ENCODE measurements at places on chromosomes 2 and 18.

DNA sequence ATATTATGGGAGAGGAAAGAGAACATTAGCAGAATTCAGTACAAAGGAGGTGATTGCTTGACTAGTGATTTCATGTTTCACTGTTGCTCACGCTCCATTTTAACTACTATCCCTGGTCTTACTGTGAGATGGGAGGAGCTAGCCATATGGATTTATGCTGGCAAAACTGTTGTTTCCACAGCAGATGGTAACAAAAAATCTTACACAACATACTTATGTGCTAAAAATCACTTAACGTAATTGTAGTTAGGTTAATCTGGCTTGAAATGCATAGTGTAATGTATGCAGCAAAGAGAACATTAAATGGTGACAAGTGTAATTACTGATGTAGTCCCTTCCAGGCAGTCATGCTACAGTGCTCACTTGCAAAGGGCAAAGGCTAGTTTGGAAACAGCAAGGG, 155.6 kb upstream of the LYPD1 start:
- no peak for DNase-seq

GRCh38 chr2:152086231-152086630, 12.6 kb downstream of the CACNB4 start:
- no peak for DNase-seq

- no peak for DNase-seq
Measured at GRCh38 chr18:8811115-8811514, 105.8 kb downstream of the MTCL1 start.

DNA sequence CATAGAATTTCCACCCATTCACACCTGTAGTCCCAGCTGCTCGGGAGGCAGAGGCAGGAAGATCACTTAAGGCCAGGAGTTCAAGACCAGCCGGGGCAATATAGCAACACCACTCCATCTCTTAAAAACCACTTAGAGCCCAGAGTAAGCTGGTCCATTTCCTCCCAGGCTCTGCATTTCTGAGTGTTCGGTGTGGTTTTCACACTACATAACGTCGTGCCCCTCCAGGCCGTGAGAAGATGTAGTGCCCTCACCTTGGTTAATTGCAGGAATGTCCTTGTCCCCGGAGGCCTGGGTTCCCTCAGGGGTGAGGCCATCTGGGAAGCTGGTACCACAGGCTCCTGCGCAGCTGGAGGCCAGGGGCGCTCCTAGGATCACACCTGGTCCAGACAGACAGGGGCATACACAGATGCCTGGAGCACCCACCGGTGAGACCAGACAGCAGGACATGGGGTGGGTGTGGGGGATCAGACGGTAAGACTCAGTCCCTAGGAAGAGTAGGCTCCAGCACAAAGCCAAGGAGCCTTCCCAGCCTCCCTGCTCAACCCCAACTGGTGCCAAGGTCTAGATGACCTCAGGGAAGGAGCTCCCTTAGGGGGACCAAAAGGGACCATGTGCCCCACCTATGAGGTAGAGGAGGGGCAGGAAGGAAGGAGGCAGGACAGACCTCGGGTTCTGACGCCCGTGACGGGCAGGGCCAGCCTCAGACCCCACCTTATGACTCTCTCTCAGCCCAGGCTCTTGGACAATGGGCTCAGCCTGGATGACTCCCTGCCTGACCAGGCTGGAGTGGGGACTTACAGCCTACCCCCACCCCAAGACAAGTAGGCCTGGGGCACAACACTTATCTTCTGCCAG, 752 bp downstream of the ASTL start:
- no peak for DNase-seq

DNA sequence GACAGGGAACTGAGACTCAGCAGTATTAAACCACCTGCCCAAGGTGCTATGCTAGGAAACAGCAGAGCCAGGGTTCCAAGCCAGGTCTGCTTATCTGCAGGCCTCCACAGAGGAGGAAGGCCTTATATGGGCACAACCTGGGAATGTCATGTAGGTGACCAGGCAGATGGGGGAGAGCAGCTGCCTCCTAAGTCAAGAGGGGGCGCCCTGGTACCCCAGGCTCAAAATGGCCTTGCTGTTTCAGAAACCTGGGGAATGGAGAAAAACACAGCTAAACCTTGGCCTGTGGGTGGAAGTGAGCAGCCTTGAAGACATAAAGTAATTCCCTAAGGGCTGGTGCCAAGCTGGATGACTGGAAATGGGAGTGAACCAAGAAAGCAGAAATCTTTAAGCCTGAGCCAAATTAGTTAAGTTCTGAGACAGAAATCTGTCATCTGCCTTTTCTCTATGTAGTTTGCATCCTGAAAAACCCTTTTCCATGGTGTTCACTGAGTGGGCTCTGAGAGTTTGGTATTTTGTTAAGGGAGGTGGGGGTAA, 79.1 kb downstream of the MAPK4 start:
- DNase-seq = no peak

- no peak for DNase-seq
Measured at GRCh38 chr2:184920451-184920965, 322.2 kb downstream of the ZNF804A start.

GRCh38 chr18:32919799-32920198, 147.0 kb upstream of the KLHL14 start:
- DNase-seq = peak; percentile 75

GRCh38 chr2:98822301-98823164, 91.6 kb upstream of the MGAT4A start:
- peak; percentile 65 for DNase-seq

- DNase-seq = no peak
Measured at GRCh38 chr2:211649331-211649730, 889.3 kb downstream of the ERBB4 start.

- no peak for DNase-seq
Measured at GRCh38 chr2:96218508-96219131, 10.0 kb upstream of the STARD7 start.

- DNase-seq = no peak
Measured at GRCh38 chr2:216002101-216002678, 11.2 kb downstream of the MREG start.

DNA sequence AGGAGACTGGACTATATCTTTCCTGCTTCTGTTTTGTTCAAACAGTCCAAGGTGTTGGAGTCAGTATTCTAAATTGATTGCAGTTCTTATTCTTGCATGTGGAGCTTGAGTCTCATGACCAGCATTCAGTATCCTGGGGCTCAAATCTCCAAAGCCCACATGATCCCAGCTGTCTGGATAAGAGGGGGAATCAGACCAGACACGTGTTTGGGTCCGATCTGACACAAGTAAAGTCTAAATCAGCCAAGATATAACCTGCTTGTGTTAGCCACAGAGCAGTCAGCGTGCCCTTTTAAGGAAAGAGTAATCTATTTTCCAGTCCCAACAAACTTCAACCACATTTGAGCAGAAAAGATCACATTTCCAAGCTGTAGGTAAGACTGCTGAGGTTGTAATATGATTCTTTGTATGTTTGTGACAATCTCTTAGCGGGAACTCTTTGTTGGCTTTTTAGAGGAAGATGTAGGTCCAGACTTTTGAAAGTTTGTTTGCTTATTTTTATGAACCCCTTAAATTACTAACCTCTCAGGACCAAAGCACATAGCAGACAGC, 334.6 kb downstream of the SLC4A3 start:
- no peak for DNase-seq

GRCh38 chr2:219207884-219208740, 1.5 kb downstream of the ZFAND2B start:
- no peak for DNase-seq

DNA sequence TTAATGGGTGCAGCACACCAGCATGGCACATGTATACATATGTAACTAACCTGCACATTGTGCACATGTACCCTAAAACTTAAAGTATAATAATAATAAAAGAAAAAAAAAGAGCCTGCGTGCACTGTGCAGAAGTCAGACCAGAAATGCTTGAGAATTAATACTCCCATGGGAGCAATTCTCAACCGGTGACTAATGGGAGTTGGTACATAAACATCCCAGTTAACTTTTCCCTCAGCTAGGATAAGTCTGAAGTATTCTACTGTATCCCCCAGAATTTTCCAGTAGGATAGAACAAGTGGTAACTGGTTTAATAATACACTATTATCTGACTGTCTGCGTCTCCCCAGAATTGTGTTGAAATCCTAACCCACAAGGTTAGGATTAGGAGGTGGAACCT, 113.6 kb upstream of the COL5A2 start:
- no peak for DNase-seq

DNA sequence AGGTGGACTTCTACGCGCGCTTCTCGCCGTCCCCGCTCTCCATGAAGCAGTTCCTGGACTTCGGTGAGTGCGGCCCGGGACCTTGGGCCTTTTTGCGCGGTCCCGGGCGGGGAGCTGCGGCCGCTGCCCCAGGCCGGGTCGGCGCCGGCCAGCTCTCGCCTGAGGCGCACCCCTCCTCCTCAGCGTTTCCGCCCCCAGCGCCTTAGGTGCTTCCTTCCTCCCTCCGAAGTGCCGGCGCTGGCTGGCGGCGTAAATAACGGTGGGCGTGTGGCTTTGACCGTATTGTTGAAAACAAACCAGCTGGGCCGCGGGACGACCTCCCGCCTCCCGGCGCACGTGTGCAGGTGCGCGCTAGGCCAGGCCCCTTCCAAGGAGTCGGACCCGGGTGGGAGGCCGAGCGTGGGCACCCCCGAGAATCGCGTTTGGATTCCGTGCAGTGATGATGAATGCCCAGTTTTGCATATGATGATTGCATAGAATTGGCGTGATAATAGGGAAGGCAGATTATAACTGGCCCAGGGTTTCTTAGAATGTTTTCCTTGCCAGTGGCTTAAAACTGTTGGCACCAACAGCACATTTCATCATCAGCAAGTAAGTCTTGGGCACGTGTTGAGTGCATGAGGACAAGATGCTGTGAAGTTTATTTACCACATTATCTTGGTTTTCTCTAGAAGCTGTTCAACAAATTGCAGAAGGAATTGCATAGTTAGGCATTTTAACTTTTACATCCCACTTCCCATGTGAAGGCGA, 569 bp downstream of the PDK1 start:
- peak; percentile 73 for DNase-seq

DNA sequence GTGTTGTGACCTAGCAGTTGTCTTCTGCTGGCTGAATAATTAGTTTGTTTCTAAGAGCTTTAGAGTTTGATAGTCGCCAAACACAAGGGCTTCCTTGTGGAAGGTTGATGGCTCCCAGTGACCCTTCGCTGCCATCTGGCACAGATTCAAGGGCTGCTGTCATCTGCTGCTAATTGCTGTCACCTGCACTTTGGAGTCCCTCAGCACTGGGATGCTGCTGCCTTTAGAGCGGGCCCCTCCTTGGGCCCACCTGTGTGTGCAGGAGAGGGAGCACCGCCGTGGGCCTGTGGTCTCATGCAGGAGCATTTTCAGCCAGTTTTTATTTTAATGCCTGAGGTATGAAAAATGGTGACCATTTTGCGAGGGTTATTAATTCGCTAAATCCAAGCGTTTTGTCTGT, 154.0 kb upstream of the NFATC1 start:
- DNase-seq = no peak

DNA sequence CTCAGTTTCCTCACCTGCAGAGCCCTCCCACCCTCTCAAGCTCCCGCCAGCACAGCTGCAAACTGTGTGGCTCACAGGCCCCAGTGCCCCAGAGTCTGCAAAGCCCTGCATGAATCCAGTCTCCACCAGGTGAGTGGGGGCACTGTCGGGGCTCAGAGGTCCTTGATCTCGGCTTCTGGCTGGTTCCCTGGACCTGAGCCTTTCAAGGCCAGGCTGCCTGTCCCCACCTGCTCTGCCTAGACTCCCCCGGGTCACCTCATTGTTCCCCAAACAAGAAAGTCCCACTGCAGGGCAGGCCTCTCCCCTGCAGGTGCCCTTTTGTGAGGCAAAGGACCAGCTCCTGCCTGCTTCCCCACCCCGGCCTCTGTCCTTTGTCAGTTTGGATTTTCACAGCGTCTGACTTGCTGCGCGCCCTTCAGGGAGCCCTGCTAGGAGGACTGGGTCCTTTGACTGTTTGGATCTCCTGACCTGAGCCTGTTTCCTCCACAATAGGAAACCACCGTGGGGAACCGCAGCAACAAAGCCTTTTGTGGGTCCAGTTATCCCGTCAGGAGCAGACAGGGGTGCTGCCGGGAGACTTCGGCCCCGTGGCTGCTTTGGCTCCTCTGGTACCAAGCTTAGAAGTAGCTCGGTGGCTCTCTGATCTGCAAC, 200.5 kb upstream of the HDAC4 start:
- DNase-seq = no peak

DNA sequence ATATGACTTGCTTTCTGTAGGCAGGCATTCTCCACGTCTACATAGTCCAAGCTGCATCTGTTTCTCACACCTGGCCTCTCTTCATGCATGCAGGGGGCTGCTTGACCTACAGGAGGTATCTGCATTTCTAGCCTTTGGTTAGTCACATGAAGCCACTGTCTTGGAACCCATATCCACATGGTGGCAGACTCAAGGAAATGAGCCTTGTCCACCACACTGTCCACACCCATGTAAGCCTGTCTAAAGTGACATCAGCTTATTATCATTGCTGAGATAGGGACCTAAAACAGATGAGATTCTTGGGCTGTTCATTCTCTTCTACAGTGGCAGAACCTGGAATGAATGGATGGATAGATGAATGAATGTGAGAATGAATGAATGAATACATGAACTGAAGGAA, 160.4 kb downstream of the DOCK10 start:
- DNase-seq = no peak

GRCh38 chr18:21099442-21099841, 12.2 kb downstream of the ROCK1 start:
- DNase-seq = no peak

DNA sequence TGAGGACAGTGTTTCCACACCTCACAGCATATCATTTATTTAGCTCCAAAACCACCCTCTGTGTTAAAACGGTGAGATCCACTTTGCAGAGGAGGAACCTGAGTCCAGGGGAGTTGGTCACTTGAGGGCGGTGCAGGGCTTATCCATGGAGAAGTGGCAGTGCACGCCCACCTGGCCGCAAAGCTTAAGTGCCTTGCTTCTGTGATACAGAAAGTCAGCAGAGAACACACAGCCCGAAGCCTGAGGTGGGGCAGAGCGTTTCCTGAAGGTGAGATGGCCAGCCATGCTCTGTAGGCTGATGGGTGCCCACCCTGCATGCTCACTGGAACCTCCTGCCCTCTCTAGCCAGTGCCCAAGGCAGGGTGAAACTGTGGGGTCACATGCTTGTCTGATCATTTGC, 87.3 kb downstream of the SH3RF3 start:
- no peak for DNase-seq

DNA sequence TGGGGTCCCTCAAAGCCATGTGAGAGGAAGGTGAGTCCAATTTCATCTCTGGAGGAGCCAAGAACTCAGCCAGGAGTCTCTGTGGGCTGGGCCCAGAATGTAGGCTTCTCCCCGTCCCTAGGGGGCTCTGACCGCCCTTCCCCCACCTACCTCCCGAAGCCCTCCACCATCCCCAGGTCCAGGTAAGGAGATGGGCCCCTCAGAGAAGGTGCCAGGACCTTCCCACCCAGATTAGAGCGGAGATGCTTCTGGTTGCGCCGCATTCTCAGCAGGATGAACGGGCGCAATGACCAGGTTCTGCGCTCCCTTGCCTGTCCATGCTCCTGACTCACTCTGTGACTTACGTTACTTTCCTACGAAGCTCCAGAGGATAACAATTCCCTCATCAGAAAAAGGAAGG, 23.0 kb downstream of the ST8SIA5 start:
- DNase-seq = no peak

- DNase-seq = no peak
Measured at GRCh38 chr2:231305221-231305620, 90.3 kb upstream of the B3GNT7 start.
